NCI-H446 (cell line): ENCODE measurements at places on chromosomes 13 and 19.

DNA sequence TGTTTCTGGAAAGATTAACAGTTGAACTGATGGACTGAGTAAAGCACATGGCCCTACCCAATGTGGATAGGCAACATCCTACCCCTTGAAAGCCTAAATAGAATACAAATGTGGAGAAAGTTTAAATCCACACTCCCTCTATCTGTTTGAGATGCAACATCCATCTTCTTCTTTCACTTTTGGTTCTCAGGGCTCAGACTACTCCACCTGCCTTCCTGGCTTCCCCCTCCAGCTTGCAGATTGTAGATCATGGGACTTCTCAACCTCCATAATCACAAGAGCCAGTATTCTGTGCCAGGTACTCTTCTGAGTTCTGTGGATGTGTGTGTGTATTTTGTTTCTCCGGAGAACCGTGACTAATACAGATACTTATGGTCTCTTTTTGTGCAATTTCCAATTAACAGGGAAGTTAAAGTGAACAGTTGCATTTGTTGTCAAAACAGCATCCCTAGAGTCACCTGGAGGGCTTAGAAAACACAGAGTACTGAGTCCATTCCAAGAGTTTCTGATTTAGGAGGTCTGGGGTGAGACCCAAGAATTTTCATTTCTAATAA lies 590.3 kb upstream of the MIR17HG start:
- peak; percentile 10 for DNase-seq

GRCh38 chr13:88651531-88651930 lies 980.4 kb downstream of the SLITRK5 start:
- DNase-seq, result no peak

DNA sequence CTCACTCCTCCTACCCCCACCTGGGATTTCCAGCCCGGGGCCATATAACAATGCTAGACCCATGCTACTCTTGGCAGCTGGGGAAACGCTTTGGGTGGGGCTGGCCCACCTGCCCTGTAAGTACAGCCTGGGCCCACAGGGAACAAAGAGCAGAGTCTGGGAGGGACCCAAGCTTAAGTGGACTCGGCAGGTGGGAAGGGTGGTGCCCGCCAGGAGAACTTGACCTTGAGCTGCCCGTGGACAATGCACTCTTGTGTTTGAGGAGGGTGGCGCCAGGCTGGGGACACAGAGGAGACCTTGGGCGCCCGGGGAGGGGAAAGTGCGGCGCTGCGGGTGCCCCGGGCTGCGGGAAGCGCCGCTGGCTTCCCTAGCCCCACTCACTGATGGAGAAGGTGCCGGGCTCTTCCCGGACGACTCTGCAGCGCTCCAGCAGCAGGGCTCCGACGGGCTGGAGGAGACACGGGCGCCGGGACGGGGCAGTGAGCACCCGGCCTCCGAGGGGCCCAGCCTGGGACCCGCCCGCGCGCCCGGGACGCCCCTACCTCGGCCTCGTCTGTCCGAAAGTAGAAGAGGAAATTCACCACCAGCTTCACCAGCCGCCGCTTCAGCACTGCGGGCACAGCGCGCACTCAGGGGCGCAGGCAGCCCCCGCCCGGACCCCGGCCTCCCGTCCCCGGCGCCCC lies 607 bp downstream of the PLEKHJ1 start:
- no peak for DNase-seq

GRCh38 chr13:51336746-51337145 lies 2.7 kb upstream of the SERPINE3 start:
- DNase-seq, result no peak

- DNase-seq, result no peak
Observed at GRCh38 chr19:39401070-39401548, 5.5 kb upstream of the ZFP36 start.

DNA sequence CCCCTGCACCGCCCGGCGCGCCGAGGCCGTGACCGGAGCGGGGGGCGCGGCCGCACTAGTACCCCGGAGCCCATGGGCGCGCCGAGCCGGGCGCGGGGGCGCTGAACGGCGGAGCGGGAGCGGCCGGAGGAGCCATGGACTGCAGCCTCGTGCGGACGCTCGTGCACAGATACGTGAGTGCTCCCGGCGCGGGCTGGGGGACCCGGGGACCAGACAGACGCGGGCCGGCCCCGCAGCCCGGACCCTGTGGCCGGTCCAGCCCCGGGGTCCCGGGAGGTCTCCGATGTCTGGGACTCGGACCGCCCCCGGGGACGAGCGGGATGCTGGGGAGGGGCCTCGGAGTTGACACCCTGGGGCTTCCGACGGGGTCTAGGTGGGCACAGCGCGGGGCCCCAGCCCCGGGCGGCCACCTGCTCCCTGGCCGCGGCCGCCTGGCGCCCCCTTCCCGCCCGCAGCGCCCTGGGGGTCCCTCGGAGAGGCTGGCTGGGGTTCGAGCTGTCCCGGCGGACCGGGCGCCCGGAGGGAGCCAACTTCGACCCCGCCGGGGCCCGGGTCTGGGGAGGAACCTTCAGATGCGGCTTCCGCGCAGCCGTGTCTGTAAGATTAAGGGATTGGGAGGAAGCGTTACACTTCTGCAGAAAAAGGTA lies 568 bp downstream of the ATP11A start:
- no peak for DNase-seq

GRCh38 chr19:2627319-2627829 lies 75.1 kb downstream of the GNG7 start:
- DNase-seq, result no peak

DNA sequence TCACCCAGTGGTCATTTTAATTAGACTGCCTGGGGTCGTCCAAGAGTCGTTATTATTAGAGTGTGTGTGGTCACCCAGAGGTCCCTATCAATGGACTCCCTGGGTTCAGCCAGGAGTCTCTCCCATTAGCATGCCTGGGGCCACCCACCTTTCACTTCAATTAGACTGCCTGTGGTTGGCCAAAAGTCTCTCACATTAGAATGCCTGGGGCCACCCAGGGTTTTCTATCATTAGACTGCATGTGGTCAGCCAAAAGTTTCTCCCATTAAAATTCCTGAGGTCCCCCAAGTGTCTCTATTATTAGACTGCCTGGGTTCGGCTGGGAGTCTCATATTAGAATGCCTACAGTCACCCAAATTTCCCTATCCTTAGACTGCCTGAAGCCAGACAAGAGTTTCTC lies 1472.6 kb downstream of the UQCRFS1 start:
- no peak for DNase-seq

GRCh38 chr13:40963927-40964326 lies 55.2 kb downstream of the ELF1 start:
- no peak for DNase-seq

- peak; percentile 93 for DNase-seq
Observed at GRCh38 chr19:2032296-2032941, 16.9 kb upstream of the BTBD2 start.

GRCh38 chr19:35248310-35249145 lies at the start of gene LSR:
Gene LSR (plus strand): TSS chr19:35249002. CDS start chr19:35249023, 21 bp downstream.
- DNase-seq, result no peak

DNA sequence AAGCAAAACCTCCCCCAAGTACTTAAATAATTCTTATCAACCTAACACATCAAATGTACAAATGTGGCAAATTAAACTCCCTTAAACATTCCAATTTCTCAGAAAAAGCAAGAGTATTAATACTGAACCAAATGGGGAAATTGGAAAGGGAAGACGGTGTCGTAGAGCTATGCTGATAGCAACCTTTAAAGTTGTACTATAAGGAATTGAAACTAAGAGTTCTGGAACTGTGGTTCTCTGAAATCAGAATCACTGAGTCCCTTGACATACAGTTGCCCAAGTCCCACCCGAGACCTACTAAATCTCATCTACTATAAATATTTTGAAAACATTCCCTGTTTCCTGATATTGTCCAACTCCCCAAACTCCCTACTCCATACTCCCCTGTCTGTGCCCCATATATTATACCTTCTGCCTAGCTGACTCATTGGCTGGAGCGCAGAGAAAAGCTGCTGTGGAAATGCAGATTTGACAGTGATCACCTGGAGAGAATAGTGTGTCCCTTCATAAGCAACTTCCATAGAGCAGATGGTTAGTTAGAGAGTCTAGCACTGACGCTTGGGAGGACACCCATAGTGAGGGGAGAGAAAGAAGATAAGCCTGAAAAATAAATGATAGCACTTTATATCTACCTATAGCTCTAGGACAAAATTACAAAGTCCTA lies 51.4 kb upstream of the ITM2B start:
- no peak for DNase-seq

GRCh38 chr13:33279414-33280278 lies 5.9 kb downstream of the STARD13 start:
- peak; percentile 89 for DNase-seq

DNA sequence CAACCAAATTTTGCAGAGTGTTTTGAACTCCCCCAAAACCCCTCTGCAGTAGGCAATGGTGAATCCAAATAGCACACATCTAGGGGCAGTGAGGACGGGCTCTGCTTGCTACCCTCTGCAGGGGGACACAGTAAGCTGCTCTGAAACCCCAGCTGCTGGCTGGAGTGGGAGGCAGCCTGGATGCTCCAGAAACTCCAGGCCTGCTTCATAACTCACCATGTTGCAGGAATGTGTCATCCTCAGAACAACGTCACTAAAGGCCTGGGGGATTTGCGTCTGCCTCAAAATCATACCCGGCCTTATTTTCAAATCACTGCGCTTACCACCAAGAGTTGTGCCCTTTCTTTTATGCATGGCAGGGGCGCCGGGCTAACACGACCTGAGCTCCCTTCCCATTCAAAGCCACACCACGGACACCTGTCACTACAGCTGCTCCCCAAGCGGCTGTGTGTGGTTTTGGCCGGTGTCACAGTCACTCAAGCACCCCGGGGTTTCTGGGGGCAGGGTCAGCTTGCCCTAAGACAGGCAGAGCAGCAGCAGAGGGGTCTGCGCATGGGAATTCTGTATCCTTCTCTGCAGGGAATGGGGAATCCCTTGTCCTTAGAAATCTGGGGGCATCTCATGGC lies 93.9 kb downstream of the TSHZ3 start:
- no peak for DNase-seq

DNA sequence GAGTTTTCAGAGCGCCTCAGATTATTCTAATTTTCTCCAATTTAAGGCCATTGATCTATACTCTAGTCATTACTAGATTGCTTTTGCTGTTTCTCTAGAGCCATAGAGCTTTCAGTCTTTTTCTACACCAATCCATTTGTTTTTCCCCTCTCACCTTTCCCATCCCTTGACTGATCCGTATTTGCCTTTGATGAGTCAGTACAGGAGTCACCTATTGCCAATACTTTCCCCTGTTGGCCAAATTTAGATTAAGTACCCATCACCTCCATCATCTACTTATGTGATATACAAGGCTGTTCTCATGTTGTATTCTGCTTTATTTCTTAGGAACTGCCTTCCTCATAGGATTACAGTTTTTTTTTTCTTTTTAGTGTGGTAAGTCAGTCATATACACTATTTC lies 463.2 kb downstream of the KLF12 start:
- DNase-seq, result no peak

- DNase-seq, result no peak
Observed at GRCh38 chr19:7869453-7869909, 4.7 kb downstream of the PRR36 start.

GRCh38 chr19:14062558-14062855 lies 631 bp upstream of the PALM3 start:
- no peak for DNase-seq

- no peak for DNase-seq
Observed at GRCh38 chr13:74646091-74646490, 511.9 kb upstream of the KLF12 start.

- DNase-seq, result no peak
Observed at GRCh38 chr13:28705461-28706083, 13.2 kb downstream of the SLC46A3 start.

- DNase-seq, result peak; percentile 83
Observed at GRCh38 chr13:27137759-27138158, 33.9 kb downstream of the USP12 start.
